Fibroblast of skin of left quadriceps (primary cell): ENCODE measurements at places on chromosomes 7 and 10.

GRCh38 chr7:26172048-26172447, 20.1 kb downstream of the NFE2L3 start:
- DNase-seq = no peak

GRCh38 chr10:79929409-79929904, 19.4 kb downstream of the SFTPD start:
- peak; percentile 39 for DNase-seq

- DNase-seq = no peak
Measured at GRCh38 chr7:94080551-94080950, 76.4 kb upstream of the BET1 start.

DNA sequence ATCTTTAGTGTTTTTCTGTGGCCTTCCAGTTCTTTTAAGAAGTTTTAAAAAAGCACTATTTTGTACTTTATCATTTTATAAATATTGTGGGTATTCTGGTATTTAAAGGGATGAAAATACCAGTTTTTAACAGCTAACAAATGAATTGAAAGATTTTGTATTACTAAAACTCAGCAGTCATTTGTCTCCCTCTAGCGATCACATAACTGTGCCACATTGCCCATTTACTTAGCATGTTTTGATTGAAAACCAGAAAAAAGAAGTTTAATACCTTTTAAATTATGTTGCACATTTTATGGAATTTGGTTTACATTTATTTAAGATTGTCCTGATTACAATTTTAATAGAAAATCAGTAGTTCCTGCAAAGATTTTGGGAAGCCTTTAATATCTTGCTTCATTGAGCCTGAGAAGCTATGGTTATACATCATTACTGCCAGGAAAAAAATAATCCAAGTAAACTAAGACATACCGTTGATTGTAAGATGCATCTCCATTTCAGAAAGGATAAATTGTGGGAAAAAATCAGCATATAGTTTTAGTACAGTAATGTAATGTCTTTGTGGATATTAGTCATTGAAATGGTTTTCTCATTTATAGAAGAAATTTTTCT, 34.9 kb downstream of the TAX1BP1 start:
- DNase-seq = no peak

- DNase-seq = no peak
Measured at GRCh38 chr10:12027539-12027938, 15.1 kb downstream of the UPF2 start.

- no peak for DNase-seq
Measured at GRCh38 chr10:45553613-45554012, 119.0 kb downstream of the ZFAND4 start.

GRCh38 chr10:26413375-26413774, 24.8 kb upstream of the APBB1IP start:
- DNase-seq = no peak

- no peak for DNase-seq
Measured at GRCh38 chr7:110760341-110760740, 330.6 kb upstream of the LRRN3 start.

- DNase-seq = no peak
Measured at GRCh38 chr10:100522945-100523344, 3.3 kb upstream of the SEC31B start.

DNA sequence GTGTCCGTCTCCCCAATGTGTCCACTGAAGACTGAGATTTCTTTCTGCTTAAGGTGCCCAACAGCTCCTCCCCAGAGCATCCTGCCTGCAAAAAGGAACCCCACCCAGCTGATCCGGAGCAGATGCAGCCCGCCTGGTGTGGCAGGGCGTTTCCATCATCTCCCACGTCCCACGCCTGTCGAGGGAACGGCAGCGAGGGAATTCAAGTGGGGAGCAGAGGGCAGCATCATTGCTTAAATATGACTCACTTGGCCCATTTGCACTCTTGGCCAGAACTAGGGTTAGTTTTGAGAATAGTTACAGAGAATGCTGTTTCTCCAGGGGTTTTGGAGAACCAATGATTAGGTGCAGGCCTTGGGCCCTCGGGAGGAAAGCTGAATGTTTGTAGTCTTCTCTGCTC, 20.8 kb downstream of the VWA2 start:
- no peak for DNase-seq

- DNase-seq = no peak
Measured at GRCh38 chr10:62430881-62431280, 56.7 kb downstream of the ZNF365 start.

DNA sequence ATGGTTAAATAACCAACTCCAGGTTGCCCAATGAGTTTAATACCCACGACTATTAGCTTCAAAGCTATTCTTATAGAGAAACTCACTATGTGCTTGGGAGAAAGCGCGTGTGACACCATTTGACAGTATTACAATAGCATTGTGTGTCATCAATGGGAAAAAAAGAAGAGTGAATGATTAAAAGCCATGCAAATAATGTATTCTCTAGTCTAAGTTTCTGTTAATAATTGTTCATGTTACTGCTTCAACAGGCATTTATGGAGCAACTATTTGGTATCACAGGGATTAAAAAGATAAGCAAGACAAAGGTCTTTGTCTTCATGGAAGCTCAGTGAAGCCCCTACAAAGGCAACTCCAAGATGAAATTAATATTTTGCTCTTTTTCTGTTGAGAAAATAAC, 47.2 kb downstream of the CAV1 start:
- no peak for DNase-seq

DNA sequence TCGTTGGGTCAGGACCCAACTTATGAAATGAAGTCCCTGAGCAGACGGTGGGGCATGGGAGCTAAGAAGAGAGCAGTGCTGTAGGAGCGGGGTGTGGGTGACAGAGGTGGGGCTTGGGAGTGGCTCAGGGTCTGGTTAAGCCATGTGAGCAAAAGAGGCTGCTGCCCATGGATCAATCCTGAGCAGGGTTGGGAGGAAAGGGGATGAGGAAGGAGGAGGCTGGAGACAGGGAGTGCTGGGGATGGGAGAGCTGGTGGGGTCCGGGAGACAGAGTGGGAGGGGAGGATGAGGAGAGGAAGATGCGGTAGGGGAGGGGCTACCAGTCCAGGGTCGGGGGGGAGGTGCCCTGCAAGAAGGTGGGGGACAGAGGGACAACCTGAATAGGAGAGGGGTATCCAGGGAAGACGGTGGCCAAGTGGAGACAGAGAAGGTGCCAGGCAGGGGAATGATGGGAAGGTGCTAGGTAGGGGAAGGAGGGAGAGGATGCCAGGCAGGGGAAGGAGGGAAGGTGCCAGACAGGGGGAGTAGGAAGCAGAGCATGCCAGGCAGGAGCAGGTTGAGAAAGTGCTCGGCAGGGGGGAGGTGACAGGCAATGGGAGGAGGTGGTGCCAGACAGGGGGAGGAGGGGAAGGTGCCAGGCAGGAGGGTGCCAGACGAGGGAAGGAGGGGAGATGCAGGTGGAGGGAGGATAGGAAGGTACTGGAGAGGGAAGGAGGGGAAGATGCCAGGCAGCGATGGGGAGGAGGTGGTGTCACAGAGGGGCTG, 27.5 kb upstream of the SMARCD3 start:
- DNase-seq = no peak
